ENCODE measurements at places on chromosomes 12 and 14.

GRCh38 chr12:84056-84455 lies 17.5 kb downstream of the IQSEC3 start:
- no peak for DNase-seq

DNA sequence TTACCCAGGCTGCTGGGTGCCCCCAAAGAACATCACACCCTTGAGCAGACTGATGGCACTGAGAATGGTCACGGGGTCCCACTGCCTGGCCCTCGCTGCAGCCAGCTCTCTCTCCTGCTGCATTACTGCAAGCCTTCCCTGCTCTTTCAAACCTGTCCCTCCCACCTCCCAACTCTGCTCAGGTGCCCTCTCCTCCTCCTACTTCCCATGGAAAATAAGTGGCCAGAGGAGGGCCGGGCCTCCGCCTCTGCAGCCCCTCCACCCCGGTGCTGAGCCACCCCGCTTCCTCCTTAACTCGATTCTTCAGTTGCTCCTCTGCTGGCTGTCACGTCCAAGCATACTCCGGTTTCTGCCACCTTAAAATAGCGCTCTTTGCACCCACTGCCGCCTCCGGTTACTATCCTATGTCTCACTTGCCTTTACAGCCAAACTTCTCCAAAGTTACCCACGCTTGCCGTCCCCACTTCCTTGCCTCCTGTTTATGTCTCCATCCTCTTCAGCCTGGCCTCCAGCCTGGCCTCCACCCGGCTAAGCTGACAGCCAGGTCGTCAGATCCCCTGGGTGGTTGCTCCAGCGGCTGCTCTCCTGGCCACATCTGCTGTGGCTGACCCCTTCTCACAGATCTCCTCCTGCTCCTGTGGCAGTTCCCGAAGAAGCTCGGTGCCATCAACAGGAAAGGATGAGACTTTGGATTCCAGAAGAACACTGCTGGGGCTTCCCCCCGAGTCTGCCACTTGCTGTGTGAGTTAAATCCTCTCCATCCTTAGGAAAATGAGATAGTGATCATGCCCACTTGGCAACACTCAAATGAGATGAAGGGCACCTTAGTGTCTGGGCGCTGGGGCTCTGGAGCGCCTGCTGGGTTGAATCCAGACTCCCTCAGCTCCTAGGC lies 7.7 kb downstream of the SMIM41 start:
- DNase-seq = no peak

DNA sequence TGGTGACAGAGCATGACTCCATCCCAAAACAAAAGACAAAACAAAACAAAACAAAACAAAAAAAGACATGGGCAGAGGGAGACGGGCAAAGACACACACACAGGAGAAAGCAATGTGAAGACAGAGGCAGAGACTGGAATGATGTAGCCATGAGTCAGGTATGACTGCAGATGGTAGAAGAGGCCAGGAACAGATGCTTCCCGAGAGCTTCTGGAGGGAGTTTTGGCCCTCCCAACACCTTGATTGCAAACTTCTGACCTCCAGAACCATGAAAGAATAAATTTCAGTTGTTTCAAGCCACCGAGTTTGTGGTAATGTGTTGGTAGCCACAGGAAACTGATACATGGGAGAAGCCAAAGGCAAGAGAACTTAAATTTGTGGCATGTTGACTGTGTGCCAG lies 27.1 kb downstream of the VWF start:
- no peak for DNase-seq

- DNase-seq = no peak
Measured at GRCh38 chr14:90797451-90797850, 18.8 kb downstream of the TTC7B start.

- DNase-seq = no peak
Measured at GRCh38 chr14:39766397-39767000, 334.3 kb upstream of the FBXO33 start.

GRCh38 chr14:97298736-97299135 lies 501.6 kb downstream of the VRK1 start:
- DNase-seq = no peak

DNA sequence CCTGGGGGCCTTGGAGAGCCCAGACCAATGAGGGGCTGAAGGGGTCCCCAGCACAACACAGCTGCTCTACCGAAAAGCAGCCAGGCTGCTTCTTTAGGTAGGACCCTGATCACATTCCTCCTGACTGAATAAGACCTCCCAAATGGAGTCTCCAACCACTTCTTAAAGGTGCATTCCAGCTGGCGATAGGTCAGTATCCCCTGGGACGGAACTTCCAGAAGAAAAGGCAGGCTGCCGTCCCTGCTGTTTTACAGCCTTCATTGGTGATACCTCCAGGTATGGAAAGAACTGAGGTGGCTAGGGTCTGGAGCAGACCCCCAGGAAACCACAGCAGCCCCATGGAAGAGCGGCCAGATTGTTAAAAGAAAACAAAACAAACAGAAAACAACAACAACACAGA lies 340.6 kb downstream of the BTG1 start:
- DNase-seq = no peak

GRCh38 chr12:5503774-5504173 lies 71.9 kb downstream of the NTF3 start:
- DNase-seq = no peak

DNA sequence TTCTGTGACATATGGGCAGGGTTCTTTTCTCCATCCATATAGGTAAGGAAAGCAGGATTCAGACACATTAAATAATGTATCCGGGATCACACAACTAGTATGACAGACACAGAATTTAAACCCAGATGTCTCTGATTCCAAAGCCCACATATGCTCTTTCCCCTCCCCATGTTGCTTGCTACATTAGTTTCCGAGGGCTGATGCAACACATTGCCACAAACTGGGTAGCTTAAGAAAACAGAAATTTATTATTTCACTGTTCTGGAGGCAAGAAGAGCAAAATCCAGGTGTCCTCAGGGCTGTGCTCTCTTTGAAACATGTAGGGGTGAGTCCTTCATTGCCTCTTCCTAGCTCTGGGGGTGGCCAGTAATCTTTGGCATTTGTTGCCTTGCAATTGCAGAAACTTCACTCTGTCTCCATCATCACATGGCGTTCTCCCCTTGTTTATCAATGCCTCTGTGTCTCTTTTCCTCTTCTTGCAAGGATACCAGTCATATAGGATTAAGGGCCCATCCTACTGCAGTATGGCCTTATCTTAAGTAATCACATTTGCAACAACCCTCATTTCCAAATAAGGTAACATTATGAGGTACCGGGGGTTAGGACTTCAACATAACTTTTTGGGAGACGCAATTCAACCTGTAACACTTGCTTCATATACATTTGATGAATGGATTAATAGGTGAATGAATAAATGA lies 83.0 kb upstream of the CCND2 start:
- no peak for DNase-seq

DNA sequence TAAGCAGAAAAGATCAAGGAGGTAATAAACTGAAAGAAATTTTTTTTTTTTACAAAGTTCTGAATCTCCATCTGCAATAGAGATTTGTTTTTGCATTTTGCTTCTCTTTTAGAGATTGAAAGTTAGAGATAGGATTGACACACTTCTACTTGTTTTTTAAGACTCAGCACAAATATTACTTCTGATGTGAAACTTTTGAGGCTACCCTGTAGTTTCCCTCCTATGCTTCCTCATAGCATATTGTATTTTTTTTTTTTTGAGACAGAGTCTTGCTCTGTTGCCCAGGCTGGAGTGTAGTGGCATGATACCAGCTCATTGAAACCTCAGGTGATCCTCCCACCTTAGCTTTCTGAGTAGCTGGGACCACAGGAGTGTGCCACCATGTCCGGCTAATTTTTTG lies 32.1 kb upstream of the SGPP1 start:
- DNase-seq = no peak

- no peak for DNase-seq
Measured at GRCh38 chr14:33464254-33464962, 486.5 kb downstream of the EGLN3 start.

GRCh38 chr14:46325157-46325556 lies 326.4 kb downstream of the RPL10L start:
- DNase-seq = no peak
